ENCODE measurements at places on chromosomes 12 and 14.

DNA sequence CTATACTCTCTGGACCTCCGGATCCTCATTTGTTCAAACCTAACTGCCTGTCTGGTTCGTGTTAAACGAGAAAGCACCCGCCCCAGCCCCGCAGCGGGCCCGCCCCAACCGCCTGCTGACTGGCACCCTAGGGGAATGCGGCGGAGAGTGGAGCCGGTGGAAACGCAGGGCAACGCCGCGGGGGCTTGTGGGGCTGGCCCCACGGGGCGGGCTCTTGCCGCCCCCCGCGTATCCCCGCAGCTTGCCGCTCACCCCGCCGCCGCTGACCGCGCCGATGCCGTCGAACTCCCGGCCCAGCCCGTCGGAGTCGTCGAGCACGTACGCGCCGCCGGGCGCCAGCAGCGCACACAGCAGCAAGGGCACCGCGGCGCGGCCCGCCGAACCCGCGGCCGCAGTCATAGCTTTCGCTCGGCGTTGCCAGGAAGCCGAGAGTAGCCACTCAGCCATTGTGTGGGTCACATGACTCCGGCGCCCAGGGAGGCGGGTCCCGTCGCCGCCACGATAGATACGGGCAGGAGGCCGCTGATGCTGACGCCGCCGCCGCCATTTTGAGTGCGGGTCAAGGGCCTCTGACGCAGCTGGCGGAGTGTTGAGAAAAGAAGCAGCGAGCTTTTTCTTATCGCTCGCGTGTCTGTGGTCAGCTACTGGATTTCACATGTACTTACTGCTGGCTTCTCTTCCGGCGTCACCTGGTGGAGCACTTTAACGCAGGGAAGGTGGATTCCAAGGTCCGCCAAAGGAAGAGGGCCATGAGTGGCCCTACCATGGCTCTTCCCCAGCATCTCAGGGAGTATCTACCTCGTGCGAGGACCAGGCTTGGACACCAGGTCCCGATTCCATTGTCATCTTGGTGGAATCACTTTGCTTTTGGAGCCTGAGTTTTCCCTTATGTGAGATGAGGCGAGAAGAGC, at the start of gene GALC:
GALC (minus strand) TSS at position 465 of the 911 bp plus-strand sequence; CDS start at position 447, 18 bp downstream.
- DNase-seq: peak; percentile 91

DNA sequence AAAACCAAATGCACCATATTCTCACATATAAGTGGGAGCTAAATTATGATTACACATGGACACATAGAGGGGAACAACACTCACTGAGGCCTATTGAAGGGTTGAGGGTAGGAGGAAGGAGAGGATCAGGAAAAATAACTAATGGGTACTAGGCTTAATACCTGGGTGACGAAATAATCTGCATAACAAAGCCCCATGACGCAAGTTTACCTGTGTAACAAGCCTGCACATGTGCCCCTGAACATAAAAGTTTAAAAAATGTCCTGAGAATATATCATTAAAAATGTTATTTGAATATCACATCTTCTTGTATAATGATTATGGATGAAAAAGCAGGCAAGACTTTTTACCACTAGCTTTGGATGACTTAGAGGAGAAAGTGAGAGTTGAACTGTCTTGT, 138.0 kb upstream of the NOVA1 start:
- DNase-seq: no peak

DNA sequence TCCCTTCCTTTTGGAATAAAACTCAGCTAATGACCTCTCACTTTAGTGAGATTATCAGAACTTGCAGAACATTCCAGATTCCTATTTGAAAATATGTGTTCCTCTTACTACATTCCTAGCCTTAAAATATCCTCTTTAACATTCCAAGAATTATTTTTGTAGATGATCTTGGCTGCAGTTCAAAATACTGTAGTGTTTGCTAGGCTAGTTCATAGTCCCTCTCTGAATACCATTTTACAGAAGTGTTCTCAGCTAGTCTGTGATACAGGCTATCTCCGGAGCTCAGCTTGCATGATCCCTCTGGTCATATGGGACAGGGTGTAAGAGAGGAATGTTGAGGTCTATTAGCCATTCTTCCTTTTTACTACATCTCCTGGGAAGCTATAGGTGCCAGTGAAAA, 17.6 kb upstream of the GPR33 start:
- DNase-seq: no peak

DNA sequence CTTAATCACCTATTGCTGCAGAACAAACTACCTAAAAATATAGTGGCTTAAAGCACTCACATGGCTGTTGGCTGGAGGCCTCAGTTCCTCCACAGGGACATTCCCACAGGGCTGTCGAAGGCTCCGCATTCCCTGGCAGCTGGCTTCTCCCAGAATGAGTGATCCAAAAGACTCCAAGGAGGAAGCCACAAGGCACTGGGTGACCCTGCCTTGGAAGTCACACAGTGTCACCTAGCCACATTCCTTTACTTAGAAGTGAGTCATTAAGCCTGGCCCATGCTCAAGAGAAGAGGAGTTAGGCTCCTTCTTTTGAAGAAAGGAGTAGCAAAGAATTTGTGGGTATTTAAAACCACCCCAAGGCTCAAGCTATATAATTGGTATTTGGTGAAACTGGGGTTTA, 63.9 kb upstream of the MAP1LC3B2 start:
- no peak for DNase-seq

GRCh38 chr14:102330806-102331205, 11.3 kb downstream of the ZNF839 start:
- DNase-seq: no peak

DNA sequence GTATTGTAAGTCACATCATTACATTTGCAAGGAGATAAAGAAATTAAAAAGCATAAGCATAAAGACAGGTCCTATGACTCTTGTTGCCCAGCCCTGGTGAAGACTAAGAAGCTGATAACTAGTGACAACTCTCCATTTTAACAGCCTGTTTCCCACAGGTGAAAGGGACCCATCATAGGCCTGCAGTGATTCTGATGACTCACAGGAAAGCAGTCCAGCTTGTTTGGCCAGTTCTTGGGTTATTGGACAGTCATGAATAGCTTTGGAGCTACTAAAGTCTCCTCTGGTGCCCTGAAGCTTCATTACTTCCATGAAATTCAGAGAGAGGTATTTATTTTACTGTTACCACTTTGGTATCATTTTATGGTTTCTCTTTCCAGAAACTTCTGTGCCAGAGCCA, 55.5 kb upstream of the DYRK2 start:
- no peak for DNase-seq

DNA sequence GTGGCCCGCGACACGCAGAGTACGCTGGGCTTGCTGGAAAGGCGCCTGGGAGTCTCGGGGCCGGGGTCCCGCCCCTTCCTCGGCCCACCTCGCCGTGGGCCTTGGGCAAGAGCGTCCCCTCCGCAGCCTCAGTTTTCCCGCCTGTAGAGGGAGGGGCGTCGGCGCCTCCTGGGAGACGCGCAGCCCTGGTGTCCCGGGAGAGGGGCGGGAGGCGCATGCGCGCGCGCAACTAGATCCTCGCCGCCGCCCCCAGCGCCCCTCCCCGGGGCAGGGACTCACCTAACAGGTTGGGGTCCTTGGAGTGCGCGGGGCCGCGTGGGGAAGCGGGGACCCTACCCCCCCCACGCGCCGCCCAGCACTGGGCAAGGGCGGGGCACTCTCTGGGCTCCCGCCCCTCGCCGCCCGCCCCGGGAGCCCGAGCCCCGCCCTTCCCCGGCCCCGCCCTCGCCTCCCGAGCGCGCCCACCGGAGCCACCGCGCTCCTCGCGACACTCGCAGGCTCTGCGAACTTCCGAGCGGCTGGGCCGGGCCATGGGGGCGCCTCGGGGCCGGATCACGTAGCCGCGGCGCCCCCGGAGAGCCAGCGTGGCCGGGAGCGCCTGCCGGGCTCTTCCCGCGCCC, at the start of gene KIF26A:
KIF26A (plus strand) TSS at position 490 of the 620 bp plus-strand sequence. CDS start 136 bp downstream, outside the sequence.
- no peak for DNase-seq

DNA sequence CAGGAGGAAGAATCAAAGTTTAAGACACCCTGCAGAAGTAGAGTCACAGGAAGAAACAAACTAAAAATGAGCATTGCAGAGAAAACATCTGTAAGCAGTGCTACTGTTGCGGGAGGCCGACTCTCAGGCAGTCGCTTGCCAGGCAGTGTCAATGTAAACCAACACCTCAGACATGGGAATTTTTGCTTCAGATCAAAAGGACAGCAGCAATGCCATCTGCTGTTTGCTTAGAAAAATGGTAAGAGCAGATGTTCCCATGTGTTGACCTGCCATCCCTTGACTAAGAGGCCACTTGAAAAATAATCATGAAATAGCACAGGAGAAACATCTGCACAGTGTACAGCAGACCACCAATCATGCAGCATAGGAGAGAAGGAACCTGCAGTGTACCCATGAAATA, 196.6 kb downstream of the SLC25A21 start:
- no peak for DNase-seq

DNA sequence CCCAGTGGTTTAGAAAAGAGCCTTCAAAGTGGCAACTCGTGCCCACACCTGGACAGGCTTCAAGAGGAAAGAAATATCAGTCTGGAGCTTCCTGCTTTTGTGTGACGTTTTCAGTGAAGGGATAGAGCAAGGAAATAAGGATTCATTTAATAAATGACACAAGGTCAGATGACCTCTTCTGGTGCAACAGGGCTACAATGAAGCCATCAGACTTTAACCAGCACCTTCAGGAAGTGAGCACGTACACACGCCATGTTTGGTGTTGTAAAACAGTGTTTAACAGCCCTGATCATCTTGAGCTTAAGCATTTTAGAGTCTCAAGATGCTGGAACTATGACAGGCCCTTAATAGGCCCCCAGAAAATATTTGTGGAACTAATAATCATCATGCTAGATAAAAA, 59.1 kb downstream of the CCDC60 start:
- no peak for DNase-seq

GRCh38 chr12:45974883-45975282, 15.5 kb downstream of the SCAF11 start:
- no peak for DNase-seq

DNA sequence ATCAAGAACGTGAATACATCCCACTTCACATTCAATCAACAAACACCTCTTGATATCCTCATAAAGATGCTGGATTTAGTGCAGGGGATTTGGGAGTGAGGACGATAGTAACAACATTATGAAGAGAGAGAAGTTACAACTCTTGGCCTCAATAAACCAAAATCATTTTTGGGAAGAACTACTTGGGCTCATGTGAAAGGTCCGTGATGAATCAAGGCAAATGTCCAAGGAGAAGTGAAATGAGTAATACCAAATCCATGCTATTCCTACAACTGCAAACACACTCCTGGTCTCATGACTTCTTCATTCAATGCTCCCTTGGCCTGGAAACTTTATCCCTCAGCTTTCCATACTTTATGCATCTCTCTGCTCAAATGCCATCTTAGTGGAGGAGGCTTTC, 162.0 kb upstream of the LMNTD1 start:
- no peak for DNase-seq

- DNase-seq: no peak
Measured at GRCh38 chr12:101995684-101996083, 66.1 kb downstream of the WASHC3 start.

DNA sequence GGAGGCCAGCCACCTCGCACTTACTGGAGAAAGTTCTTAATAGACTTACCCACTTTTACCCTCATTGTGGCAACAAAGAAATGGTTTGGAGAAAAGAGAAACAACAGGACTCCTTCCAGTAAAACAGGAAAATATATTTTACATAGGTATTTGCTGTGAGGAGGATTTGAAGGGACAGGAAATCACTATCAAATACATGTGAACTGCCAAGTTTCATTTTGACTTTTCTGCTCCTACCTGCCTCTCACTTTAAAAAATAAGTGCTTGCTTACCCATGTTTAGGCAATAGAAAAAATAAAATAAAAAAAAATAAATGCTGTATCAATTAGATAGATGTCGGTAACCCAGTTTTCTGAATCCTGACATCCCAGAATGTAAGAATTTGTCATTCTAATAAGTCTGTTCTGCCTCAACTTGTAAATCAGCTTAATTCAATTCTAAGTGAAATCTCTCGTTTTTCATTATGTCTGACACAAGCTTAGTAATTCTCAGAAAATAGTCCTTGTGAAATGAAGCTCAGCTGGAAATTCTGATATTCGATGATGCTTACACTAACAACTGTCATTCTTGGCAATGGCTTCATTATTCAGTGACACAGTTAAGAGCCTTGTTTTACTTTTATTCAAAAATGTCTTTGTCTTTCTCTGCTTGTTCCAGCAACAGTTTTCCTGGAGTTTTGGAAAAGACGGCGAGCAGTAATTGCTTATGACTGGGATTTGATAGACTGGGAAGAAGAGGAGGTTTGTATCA, 131.3 kb downstream of the SLC5A8 start:
- DNase-seq: no peak

DNA sequence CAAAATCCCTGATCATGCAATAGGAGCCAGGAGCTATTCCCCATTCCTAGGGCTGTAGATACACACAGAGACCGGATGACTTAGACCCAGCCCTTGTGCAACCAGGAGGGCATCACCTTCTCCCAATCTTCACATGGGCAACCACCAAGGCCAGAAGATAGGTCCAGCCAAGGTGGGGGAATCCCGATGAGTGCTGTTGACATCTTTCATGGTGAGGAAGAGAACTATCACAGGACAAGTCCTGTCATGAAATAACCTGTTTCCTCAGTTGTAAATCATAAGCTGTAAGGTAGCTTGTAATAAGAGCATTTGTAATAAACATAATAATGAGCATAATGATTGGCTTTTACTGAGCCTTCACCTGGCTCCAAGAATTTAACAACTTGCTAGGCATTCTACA, 89.5 kb downstream of the GCH1 start:
- no peak for DNase-seq

GRCh38 chr12:92547906-92548305, 154.9 kb upstream of the PLEKHG7 start:
- no peak for DNase-seq

DNA sequence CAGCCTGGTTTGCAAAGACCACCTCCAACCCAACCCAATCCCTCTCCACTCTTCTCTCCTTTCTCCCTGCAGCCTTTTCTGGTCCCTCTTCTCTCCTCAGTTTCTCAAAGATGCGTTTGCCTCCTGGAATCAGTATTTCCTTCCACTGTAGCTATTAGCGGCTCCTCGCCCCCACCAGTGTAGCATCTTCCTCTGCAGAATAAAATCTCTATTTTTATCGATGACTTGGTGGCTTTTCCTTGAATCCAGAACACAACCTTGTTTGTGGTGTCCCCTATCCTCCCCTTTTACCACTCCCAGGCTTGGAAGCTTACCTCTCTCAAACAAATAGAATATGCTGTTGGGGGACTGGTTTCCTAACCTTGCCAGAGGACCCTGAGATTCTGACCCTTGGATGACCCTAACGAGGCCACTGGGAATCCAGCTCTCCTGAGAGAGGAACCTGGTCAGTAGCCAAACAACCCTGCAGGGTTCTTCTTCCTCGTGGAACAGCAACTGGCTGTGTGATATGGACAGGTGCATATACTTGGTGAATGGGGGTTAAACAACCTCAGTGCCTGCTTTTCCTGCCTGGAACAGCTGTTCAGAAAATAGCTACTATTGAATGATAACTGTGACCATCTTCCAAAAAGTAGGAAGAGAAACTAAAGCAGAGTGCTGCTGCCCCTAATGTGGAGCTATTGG, 4.4 kb downstream of the WNT1 start:
- DNase-seq: no peak

GRCh38 chr14:34302654-34303053, 159.4 kb downstream of the SPTSSA start:
- DNase-seq: no peak

DNA sequence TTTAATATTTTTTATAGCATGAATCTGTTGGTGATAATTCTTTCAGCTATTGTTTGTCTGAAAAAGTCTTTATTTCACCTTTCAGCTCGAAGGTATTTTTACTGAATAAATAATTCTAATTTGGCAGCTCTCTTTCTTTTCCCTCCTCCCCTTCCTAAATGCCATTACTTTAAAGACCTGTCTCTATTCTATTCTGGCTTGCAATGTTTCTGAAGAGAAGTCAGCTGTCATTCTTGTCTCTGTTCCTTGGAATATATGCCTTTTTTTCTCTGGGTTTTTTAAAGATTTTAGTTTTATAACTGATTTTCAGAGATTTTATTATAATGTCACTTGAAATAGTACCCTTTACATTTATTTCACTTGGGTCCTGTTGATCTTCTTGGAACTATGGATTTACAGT, 237.9 kb upstream of the DAAM1 start:
- no peak for DNase-seq
